Hematopoietic multipotent progenitor cell treated with erythropoietin and hydrocortisone succinate and interleukin-3 and kit ligand, for 8 days (in vitro differentiated cells): ENCODE measurements at places on chromosomes 7 and 10.
A peak's percentile ranks its signal among the peaks of the same experiment; 100 is the strongest.

DNA sequence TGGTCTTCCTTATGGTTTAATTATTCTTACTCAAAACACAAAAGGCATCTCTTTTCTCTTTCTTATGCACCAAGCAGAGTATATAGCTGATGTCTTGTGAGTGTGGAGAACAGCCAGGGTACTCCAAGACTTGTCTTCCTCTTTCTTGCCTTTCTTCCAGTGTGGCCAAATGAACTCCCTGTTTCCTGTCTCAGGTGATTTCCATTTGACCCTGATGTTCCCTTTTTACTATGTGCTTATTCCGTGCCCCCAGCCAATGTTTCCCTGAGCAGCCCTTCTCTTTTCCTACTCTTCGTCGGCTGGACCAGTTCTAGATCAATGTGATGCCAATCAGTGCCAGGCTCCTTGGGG is 12.6 kb downstream of the OR9A4 start:
- DNase-seq = no peak

DNA sequence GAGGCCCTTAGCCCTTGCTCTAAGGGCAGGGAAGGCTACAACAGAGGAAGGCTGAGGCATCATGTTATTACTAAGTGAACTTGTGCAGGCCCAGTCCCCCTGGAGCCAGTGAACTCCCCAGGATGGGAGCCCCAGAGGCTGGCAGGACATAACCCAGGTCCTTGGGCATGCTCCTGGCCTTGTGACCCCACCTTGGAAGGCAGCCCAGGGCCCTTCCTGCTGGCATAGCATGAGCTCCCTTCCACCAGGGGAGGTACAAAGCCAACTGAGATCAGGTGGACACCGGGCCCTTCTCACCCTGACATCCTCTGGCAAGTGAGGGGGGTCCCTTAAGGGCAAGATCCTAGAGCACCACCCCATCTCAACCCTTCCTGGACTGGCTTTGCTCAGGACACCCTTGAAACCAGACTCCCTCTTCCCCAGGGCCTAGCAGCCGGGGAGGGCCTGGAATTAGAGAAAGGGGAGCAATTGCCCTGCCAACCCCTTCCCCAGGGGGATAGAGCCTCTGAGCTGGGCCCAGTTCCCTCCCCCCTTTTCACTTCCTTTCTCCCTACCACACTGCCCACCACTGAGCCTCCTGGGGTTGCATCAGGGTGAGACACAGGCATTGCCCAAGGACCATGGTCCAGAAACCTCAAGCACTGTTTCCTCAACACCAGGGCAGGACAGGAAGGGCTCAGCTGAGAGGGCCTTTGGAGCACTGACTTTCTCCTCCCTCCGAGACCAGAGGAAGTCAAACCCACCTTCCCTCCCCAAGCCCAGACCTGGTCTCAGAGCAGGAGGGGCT is 1.8 kb upstream of the VSIR start:
- DNase-seq = no peak

GRCh38 chr10:119299531-119299930 is 92.2 kb downstream of the GRK5 start:
- peak; percentile 21 for DNase-seq

GRCh38 chr10:73873838-73874215 is 528 bp downstream of the CAMK2G start:
- DNase-seq = no peak
